ENCODE measurements at places on chromosomes 1 and 21. TPM values are rescaled to one million over a fixed set of nuclear protein-coding genes. Genes with fewer than 3 reads are reported as not detected.

Gene CRB1
- 0.46 TPM for total RNA-seq

Gene KRTAP12-2
- not detected for total RNA-seq

Gene TEDDM1
- total RNA-seq, result not detected

Gene PTPRC
- total RNA-seq, result 0.39 TPM

Gene OR10J1
- not detected for total RNA-seq

Gene TFAP2E
- total RNA-seq, result 0.33 TPM

Gene GJB3
- not detected for total RNA-seq

Gene ACTN2
- 1.0 TPM for total RNA-seq

Gene ZNF683
- not detected for total RNA-seq

Gene ABCG1
- 3.3 TPM for total RNA-seq

Gene FNBP1L
- total RNA-seq, result 8.7 TPM

Gene GABRD
- total RNA-seq, result not detected

Gene SPRR2F
- not detected for total RNA-seq

Gene KRTAP13-2
- not detected for total RNA-seq

Gene KLF18
- not detected for total RNA-seq

Gene VHLL
- total RNA-seq, result 0.92 TPM

Gene PRPF38B
- total RNA-seq, result 13.9 TPM

Gene AQP10
- 0.13 TPM for total RNA-seq

Gene INAVA
- total RNA-seq, result 0.03 TPM

Gene OR14A2
- not detected for total RNA-seq

Gene PDZK1
- total RNA-seq, result 0.33 TPM

Gene IFNAR2
- 9.1 TPM for total RNA-seq

Gene FCRLA
- 0.72 TPM for total RNA-seq

Gene C1orf226
- total RNA-seq, result 0.07 TPM

Gene GJB5
- not detected for total RNA-seq

Gene RYR2
- total RNA-seq, result not detected

Gene AKR7A3
- total RNA-seq, result 0.59 TPM

Gene IL20
- not detected for total RNA-seq

Gene AMIGO1
- 4.9 TPM for total RNA-seq

Gene THEMIS2
- total RNA-seq, result 8.9 TPM

Gene RPF1
- total RNA-seq, result 22.2 TPM

Gene IRF6
- 4.1 TPM for total RNA-seq

Gene ITLN2
- 0.52 TPM for total RNA-seq

Gene OLFML3
- total RNA-seq, result 24.8 TPM

Gene CIART
- total RNA-seq, result 6.0 TPM

Gene TRPM2
- under 0.01 TPM for total RNA-seq

Gene OR2W3
- not detected for total RNA-seq

Gene PDZK1IP1
- 0.26 TPM for total RNA-seq

Gene IQCC
- total RNA-seq, result 1.4 TPM

Gene RRAGC
- 34.7 TPM for total RNA-seq

Gene RGS13
- total RNA-seq, result not detected

Gene LIN28A
- not detected for total RNA-seq

Gene ARHGAP29
- total RNA-seq, result 56.6 TPM

Gene BARHL2
- total RNA-seq, result not detected

Gene GJA8
- total RNA-seq, result not detected

Gene SHC1
- total RNA-seq, result 432 TPM

Gene RHD
- not detected for total RNA-seq

Gene MEAF6
- total RNA-seq, result 41.1 TPM

Gene SARS1
- 222 TPM for total RNA-seq

Gene LAMC2
- 3.4 TPM for total RNA-seq

Gene VWA5B1
- not detected for total RNA-seq

Gene IFNLR1
- not detected for total RNA-seq

Gene ROR1
- 12.6 TPM for total RNA-seq

Gene SH3BGRL3
- total RNA-seq, result 84.3 TPM

Gene ANKRD65
- total RNA-seq, result 0.39 TPM

Gene MIXL1
- total RNA-seq, result not detected

Gene RNU1-1
- total RNA-seq, result under 0.01 TPM

Gene DISC1
- total RNA-seq, result 5.5 TPM

Gene HRNR
- total RNA-seq, result not detected

Measured in smooth muscle cell of the pulmonary artery (primary cell).